ENCODE measurements at places on chromosomes 12 and 14.

DNA sequence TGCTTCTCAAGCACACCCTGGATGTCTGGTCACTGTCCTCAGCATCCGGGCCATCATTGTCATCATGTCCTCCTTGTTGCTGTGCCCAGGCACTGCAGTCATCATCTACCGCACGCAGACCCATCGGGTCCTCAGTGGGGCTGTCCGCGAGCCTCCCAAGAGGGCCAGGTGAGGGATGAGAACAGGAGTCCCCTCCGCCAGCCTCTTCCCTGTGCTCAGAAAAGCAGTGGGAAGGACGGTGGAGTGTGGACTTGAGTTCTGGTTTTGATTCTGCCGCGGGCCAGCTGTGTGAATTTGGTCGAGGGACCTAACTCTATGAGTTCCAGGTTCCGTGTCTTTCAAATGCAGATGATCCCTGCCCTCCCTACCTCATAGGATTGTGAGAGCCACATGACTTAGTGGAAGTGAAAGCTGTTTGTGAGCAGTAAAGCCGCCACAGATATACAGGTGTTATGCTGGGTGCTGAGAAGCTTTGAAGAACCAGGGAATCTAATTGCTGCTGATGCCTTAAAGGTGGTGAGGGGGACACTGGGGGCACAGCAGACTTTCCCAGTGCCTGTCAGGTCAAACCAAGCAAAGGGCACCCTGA, 122.9 kb upstream of the RAP1B start:
- no peak for DNase-seq

DNA sequence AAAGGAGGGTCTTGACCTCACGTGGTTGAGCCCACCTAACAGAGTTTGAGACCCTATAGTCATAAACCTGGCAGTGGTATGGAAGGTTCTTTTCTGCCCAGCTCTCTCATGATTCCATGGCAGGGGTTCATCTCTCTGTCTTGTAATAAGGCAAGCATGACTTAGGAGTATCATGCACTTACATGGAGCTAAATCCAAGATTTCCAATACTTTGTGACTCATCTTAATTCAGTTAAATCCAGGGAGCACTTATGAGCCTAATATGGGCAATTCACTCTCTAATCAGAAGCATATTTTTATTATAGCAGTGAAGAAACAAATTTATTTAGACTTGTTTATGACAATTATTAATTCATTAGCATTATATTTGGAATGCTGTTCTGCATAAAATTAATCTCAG, 131.8 kb upstream of the CPSF6 start:
- no peak for DNase-seq

DNA sequence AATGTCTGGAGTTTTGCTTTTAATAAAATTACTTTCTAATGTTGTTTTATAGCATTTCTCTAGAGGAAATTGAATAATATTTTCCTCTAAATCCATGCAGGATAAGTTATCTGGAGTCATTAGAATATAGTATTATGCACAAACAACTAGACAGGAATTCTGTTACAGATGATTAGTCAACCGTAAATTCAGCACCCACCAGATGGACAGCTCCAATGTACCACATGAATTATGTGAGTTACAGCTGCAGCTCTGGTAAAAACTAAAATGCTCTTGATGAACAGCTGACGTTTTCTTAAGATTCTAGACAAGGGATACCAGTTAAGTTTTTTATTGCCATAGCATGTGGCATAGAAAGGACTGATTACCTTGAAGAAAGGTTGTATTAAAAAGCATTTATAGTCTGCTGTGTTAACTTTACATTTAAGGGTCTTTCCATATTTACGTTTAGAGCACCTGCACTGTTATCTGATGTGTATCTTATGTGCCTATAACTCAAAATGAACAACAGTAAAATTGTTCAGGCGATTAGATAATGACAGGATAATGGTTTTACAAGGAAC, 321.4 kb upstream of the LRFN5 start:
- DNase-seq = no peak

DNA sequence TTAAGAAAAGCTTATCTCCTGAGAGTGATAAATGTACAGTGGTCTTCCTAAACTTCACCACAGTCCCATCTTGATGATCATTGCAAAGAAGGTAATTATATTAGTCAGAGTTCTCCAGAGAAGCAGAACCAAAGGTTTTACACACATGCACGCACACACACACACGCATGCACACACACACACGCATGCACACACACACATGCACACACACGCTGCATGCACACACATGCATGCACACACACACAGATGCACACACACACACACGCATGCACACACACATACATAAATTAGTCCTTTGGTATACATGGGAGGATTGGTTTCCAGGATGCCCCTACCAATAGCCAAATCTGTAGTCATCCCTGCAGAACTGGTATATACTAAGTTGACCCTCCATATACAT, 580 bp downstream of the OR4E2 start:
- DNase-seq = no peak

DNA sequence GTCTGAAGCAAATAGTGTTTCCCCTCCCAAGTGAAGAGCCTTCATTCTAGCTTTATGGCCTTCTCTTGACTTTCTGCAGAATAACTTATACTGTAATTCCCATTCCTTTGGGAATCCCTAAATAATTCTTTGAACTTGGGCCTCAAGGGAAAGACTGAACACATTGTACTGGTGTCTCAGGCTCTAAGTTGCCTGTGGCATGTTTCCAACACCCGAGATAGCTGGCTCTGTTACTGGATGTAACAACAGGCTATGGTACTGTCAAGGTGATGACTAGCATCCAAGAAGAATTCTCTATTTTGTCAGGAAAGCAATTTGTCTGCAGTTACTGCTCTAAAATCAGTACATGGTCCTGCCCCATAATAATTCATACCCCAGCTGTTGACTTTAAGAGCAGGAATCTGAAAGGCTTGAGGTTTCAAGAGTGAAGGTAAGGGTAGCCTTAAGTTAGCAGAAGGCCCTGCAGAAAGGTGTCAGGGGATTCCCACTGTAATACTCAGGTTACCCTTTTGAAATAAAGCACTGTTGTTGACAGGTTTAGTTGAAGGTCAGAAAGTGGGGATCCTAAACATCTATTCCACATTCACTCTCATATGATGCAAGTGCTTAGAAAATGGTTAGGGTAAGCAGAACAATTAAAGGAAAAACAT, 5.2 kb downstream of the GPX2 start:
- no peak for DNase-seq

GRCh38 chr14:76924371-76925096, 98.3 kb downstream of the LRRC74A start:
- DNase-seq = no peak

- DNase-seq = no peak
These were observed 143.3 kb downstream of the CEP128 start for GRCh38 chr14:80798211-80798610.

- DNase-seq = no peak
These were observed 116.5 kb downstream of the TMEM132C start for GRCh38 chr12:128383357-128383937.

DNA sequence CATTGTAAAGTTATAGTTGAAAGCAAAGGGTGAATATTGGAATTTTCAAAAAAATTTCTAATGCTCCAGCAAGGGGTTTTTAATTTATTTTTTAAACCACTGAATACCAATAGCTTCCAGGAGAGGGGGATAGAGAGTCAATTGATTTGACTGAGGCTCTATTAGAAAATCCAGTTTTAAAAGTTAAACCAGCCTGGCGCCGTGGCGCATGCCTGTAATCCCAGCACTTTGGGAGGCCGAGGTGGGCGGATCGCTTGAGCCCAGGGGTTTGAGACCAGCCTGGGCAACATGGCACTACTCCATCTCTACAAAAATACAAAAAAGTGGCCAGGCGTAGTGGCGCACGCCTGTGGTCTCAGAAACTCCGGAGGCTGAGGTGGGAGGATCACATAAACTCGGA, 150.1 kb downstream of the SLC38A4 start:
- DNase-seq = no peak

DNA sequence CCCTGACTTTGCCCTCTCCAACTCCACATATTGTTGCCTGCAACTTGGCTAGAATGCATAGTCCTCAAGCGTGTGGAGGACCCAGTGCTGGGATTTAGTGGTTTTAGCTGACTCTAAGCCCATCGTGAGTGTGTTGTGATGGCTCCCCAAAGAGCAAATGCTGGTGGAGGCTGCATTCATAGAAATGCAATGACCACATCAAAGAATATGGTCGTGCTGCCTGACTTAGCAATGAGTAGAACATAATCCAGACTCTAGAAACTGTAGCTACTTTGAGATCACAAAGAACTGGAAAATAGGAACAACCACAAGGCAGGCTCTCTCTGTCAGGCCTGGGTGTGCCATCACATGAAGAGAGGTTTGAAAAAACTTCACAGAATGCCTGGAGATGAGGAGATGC, 1.3 kb downstream of the DYRK4 start:
- DNase-seq = no peak

GRCh38 chr14:95065411-95065810, 91.9 kb downstream of the DICER1 start:
- no peak for DNase-seq

- no peak for DNase-seq
These were observed 210.4 kb downstream of the SPTSSA start for GRCh38 chr14:34251662-34252061.

DNA sequence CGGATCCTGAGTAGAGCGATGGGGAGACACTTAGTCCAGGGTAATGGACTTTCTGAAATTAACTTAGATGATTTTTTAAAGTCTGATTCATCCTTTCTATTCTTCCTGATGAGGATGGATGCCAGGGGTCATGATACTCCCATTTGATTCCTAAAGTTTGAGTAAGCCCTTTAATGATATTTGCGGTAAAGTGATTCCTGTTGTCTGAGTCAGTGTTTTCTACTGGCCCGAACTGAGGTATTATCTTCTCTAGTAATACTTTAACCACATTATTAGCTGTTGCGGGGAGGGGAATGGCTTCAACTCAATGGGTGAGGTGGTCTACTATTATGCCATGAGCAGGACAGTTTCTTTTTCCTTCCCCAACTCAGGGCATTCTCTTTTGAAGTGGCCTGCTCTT, 111.6 kb downstream of the RIN3 start:
- peak; percentile 94 for DNase-seq

GRCh38 chr14:39265806-39266524, 32.2 kb downstream of the MIA2 start:
- DNase-seq = no peak

DNA sequence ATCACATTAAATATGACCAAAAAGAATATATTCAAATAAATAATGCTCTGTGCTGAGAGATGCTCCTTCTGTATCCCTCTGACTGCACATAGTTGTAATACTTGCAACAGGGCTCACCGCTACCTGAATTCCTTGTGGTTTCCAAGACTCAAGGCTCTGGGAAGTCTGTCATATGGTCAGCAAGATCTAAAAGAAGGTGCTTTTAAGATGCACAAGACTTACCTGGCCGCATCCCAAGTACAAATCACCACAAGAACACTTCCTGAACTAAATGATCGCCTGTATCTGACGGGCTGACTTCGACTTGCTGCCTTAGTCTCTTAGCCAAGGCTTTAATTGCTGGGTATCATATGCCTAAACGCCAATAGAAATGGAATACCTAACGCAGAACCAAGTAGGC, 67.2 kb downstream of the HECTD4 start:
- no peak for DNase-seq

DNA sequence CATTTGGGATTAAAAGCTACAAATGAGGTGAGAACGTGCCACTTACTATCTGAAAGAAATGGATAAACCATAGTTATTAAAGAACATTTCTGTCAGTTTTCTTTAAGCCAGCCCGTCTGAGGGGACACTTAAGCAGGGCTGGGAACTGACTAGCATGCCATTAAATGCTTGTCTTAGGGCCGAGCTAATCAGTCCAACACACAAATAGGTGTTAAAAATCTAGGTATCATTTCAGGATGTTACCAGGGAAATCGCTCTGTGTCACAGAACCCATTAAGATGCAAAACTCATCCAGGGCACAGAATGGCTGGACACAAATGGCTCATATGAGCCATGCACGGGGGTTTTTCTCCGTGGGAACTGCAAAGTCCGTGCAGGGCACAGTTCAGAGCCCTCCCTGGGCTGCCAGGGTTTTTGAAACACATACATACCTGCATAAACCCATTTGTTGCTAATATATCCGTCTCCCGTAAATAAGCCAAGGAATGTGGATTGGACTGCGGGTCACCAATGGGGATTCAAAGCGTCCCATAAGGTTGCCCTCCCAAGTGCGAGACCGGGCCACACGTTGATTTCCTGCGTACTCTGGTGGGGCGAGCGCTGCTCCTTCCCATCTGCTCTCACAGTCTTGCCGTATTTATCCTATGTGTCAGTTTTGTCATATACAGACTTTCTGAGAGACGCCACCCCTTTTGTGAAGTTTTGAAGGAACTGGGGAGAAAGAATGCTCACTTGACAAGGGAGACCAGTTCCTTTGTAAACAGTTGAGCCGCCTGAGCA, 5.4 kb upstream of the GSC start:
- DNase-seq = no peak

Measured in BJ (cell line).